ENCODE measurements at places on chromosomes 7 and 10.

DNA sequence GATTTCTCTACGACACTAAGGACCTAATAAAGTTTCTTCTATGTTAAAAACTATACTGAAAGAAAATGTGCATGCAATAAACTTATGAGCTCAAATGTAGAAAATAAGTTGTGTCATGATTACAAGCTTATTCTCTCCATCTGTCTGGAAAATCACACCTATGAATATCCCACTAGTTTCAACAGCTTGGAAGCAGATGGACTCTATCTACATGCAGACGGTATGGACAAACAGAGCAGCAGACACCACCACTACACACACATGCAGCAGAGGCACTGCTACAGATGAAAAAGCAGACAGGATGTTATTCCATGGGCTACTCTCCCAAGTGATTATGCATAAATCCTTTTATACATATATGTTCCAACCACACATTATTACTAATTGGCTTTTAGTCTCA lies 123.4 kb upstream of the TARP start:
- DNase-seq = no peak

DNA sequence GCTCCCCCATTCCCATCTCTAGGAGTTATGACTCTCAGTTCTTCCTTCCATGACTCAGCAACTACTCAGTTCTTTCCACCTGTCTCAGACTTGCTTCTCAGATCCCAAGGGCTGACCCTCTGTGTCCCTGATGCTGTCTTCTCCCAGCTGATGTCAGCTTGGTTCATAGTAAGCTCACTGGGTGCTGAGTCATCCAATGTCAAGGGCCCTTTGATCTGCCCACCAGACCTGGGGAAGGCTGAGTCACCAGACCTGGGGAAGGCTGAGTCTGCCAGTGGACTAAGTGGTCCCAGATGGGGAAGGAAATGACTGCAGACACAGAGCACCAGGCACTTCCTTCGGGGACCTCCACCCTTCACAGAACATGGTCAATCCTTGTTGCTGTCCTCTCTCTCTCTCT lies 76.1 kb upstream of the ZEB1 start:
- peak; percentile 39 for DNase-seq

DNA sequence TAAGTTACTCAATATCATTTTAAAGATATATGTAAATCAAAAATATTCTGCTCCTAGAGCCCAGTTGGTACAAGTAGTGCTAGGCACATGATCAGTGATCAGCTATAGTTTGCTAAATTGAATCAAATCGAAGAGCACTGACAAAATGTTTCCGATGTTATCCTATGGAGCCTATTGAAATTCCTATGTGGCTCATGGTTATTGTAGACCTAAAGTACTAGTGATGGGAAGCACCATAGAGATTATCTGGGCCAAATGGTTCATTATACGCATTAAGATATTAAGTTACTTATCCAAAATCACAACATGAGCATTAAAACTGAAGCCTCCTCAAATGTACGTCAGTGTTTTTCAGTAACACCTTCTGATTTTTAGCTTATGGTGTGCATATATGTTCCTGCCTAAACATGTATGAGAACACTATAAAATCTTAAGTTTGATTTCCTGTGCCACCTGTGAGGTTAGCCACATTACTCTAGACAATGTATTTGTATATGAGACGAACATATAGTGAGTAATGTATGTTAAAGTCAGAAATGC lies 103.2 kb downstream of the IQUB start:
- DNase-seq = no peak

- DNase-seq = no peak
Observed at GRCh38 chr7:157318015-157318706, 18.6 kb upstream of the DNAJB6 start.

GRCh38 chr7:55326081-55326835 lies 38.9 kb upstream of the LANCL2 start:
- DNase-seq = no peak

DNA sequence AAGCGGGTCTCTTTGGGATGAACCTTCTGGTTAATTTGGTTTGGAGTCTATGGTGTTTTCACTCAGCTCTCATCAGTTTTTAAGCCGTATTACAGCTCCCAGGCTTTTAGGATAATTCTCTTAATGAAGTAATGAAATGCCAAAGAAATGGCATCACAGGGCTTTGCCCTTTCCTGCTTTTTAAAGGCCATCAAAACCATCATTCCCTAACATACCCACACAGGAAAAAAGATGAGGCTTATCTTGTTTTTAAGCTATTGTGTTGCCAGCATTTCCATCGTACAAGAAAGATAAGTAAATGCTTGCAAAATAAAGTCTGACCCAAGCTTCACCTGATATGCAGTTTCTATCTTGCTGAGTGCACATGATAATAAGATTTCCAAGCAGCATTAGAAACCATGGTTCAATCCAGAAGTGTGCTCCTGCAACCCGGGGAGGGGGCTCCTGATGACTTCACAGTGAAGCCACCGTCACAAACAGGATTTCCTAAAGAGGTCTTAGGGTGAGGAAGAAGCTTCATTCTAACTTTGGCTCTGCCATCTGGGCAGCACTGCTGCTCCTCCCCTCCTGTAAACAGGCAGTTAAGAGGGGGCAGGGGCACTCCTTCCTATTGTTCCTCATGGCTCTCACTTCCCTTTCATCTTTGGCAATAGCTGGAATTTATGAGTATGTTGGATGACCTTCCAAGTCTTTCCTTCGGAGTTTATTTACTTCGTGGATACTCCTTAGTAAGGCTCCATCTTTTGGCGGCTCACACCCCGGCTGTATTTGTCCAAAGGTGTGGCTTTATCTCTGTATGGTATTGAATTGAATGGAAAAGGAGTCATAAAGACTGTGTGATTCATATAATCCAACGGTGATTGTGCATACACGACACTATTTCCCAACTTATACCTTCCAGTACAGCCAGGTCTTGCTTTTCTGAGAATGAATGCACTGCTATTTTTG lies 55.2 kb upstream of the FAM133B start:
- no peak for DNase-seq

GRCh38 chr7:141617280-141617679 lies 66.1 kb downstream of the AGK start:
- DNase-seq = no peak

DNA sequence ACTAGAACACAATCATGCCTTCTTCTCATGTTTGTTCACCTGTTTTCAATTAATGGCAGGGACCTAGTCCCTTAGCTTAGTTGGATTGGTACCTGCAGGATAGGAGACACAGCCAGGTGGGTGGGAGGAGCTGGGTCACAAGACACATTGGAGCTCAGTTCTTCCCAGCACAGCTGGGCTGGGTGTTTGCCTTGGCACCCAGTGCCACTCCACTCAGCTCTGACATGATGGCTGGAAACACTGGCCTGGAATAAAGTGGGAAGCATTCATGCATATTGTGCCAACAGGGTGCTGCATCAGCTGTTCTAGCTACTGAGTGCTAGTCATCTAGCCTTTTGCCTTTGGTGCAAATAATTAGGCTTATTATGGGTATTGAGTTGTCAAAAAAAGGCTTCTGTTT lies 226.1 kb downstream of the PTEN start:
- DNase-seq = no peak

GRCh38 chr10:33772370-33773252 lies 438.1 kb upstream of the NRP1 start:
- no peak for DNase-seq

- no peak for DNase-seq
Observed at GRCh38 chr10:6713716-6714115, 133.6 kb upstream of the PRKCQ start.

GRCh38 chr7:37833107-37833817 lies 15.1 kb upstream of the NME8 start:
- no peak for DNase-seq

- no peak for DNase-seq
Observed at GRCh38 chr10:126730856-126731609, 60.5 kb upstream of the C10orf90 start.

DNA sequence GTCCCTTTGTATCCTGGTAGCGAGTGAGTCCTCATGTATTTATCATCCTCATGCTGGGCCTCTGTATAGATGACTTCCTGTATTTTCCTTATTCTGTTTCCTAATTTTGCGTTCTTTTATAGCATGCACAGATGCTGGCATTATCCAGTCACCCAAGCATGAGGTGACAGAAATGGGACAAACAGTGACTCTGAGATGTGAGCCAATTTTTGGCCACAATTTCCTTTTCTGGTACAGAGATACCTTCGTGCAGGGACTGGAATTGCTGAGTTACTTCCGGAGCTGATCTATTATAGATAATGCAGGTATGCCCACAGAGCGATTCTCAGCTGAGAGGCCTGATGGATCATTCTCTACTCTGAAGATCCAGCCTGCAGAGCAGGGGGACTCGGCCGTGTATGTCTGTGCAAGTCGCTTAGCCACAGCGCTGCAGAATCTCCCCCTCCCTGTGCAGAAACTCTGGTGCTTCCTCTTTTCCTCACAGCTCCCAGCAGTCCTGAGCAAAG lies 183.1 kb upstream of the PRSS58 start:
- no peak for DNase-seq

- no peak for DNase-seq
Observed at GRCh38 chr7:45082831-45083331, 5.9 kb downstream of the NACAD start.

DNA sequence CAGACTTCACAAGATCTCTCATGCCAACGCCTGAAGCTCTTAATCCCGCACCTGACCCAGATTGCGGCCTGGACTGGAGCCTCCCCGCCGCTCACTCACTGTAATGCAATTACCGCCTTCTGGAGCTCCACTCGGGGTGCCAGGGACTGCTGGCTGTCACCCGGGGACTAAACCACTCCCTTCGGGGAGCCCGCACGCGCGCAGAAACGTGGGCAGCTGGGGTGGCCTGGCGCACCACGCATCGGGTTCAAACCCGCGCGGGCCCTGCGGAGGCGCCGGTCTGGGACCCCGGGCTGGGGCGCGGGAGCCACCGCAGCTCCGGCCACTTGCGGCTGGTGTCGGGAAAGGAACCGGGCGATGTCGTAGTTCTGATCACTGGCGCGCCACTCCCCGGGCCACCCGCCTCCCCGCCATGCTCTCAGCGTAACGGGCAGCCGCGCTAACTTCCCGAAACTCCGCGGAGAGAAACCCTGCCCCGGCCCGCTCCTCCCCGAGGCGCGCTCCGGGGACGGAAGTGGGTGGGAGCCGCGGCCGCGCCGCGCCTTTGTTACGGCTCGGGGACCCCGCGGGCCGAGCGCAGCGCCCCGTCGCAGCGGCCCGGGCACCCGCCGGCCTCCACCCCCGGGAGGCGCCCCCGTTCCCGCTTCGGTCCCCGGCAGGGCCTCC lies 100.3 kb upstream of the SVIL start:
- peak; percentile 46 for DNase-seq

DNA sequence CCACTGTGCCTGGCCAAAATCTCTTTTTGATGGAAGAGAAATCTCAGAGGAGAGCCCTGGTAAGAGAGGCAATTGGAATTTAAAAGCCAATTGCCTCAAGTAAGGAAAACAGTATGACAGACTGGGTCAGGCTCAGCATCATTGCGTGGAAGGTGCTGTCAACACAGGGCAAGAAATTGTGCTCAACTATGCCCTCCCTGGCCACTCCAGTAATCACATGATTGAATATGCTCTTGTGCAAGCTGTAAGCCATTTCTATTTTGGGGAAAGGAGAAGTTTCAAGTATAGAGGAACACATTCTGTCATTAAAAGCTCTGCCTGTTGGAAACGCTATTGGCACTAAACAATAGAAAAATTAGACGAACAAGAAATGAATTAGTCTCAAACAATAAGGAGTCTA lies 1127.7 kb downstream of the REEP3 start:
- no peak for DNase-seq

GRCh38 chr7:28161331-28161730 lies 19.3 kb downstream of the JAZF1 start:
- DNase-seq = no peak

DNA sequence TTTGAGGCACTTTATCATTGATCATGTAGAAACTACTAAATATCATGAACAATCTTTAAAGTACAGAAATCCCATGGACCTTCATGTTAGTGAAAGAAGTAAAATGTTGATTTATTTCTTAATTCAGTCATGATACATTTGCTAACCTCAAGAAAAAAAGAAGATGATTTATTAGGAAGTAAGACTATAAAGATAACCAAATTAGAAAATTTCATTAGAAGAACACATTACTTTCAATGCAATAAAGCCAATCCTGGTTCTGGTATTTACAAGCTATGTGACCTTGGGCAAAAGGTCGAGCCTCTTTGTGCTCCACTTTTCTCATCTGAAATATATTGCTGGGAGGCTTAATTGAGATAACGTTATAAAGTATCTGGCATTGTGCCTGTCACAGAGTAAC lies 365.0 kb downstream of the KIF20B start:
- no peak for DNase-seq

- no peak for DNase-seq
Observed at GRCh38 chr7:28155964-28156363, 24.6 kb downstream of the JAZF1 start.

DNA sequence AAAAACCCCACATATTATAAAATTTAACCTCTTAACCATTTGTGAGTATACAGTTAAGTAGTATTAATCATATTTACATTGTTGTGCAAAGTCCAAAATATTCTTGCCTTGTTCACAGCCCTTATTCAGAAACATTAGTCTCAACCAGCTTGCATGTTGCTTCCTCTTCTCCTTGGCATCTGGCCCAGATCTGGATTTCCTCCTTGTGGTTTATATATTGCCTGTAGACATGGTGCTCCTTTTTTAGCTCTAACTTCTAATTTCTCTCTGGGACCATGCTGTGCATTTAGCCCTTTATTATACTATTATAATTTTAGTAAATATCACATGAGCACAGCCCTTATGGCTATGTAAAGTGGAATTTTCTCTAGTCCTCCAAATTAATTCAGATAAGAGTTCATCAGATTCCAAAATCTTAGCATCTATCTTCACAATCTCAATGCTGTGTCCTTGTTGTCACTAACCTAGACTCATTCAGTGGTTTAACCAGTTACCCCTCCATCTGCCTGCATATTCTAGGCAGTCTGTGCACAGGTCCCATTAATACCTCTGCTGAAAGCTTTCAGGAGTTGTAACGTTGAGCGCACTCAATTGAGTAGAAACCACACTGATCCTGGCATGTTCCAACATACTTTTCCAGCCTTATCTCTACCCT lies 7.9 kb downstream of the CPED1 start:
- DNase-seq = no peak

DNA sequence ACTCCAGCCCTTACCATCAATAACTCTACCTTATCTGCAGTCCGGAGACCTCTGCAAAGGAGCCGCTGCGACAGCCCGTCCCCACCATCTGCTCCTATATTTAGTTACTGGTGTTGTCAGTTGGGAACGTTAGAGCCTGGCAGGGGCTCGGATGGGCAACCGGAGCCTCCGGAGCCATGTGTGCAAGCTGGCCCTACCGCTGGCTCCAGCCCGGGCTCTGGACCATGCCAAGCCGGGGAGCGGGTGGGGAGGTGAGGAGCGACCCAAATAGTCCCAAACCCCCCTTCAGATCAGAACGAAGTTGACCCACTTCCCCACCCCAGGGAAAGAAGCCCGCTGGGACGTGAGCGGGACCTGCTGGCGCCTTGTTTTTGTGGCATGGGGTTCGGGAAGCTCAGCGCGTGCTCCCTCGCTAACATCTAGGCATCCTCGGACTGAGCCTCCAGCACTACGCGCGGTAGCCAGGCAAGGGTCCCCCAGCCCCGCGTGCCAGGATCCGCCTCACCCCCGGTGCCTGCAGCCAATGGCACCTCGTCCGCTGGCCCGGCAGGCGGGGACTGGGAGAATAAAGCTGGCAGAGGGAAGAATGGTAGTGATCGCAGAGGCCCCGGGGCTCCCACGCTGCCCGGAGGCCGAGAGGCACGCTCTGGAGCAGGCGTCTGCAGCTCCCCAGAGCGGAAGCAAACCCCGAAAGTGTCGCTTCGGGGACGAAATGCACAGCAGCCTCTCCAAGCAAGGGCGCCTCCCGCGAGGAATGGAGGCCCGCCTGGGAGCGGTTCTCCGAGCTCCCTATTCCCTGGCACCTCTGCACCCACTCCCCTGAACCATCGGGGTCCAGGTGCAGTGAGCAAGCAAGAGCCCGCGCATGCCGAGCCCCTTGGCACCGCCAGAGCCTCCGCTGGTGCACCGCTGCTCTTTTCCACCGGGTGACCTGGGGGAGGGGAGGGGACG lies 679 bp downstream of the LRRC20 start:
- DNase-seq = peak; percentile 26
